ENCODE measurements at places on chromosomes 7 and 10. TPM values are rescaled to one million over a fixed set of nuclear protein-coding genes. Genes with fewer than 3 reads are reported as not detected.

Gene ING3
- 19.4 TPM for total RNA-seq

DNA sequence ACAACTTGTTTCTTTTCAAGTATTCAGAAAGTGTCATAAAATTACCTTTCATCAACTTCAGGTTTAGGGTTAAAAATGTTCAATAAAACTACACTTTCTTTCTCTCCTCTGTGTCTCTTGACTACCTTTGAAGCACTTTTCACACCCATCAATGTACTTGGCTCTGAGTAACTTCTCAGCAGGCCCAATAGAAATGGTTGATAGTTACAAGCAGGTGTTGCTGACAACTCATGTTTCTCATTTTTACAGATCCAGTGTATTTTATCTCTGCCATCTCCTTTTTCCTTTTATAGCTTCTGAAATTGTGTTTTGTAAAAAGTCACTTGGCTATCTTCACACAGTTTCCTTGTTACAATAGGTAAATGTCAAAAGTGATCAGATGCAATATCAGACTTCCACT lies 348.0 kb downstream of the PHTF2 start:
- no peak for DNase-seq

DNA sequence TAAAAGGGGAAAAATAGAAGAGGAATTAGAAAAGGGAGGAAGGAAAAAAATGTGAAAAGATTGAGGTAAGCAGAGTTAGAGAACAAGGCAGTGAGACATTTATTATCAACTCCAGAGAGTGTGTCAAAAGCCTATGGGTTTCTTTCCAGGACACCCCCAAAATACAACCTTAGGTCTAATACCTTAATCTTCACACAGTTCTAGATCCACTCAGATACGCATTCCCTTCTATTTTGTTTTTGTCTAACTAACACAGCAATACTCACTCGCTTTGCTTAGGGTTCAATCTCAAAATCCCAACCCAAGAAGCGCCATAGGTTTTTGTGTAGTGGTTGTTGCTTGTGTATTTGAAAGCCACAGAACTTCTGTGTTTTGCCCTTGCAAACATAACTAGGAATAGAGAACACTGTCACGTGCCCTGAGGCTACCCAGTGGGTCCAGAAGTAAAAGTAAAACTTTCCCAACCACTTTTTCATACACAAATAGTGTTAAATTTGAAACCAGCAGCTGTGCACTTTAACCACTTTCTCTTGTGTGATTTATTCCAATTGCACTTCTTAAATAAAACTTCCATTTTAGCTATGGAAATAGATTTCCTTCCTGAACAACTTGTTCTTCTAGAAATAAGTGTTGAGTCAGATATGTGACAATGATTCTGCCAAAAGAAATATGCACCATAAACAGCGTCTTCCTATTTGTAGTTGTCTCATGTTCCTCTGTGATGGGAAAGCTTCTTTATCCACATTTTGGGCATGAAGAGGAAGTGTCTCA lies 414.7 kb upstream of the GHITM start:
- peak; percentile 71 for DNase-seq

DNA sequence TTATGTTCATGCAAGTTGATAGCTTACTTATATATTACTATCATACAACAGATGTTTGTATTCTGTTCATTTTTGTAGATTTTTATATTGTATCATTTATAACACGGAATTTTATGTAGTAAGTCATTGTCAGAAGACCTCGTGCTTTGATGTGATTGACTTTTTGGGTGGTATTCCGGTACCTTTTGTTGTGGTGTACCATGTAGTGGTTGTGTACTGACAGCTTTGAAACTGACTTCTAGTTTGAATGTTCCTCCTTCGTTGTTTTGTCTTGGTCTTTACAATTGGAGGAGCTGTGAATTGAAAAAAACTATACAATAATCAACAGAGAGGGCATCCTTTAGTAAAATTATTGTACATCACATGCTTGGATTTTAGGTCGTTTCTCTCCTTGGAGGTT lies 61.5 kb downstream of the WAC start:
- no peak for DNase-seq

- no peak for DNase-seq
Measured at GRCh38 chr10:19668116-19668515, 148.1 kb upstream of the PLXDC2 start.

- DNase-seq: no peak
Measured at GRCh38 chr10:104345941-104346340, 7.7 kb upstream of the ITPRIP start.

Gene WEE2
- not detected for total RNA-seq

DNA sequence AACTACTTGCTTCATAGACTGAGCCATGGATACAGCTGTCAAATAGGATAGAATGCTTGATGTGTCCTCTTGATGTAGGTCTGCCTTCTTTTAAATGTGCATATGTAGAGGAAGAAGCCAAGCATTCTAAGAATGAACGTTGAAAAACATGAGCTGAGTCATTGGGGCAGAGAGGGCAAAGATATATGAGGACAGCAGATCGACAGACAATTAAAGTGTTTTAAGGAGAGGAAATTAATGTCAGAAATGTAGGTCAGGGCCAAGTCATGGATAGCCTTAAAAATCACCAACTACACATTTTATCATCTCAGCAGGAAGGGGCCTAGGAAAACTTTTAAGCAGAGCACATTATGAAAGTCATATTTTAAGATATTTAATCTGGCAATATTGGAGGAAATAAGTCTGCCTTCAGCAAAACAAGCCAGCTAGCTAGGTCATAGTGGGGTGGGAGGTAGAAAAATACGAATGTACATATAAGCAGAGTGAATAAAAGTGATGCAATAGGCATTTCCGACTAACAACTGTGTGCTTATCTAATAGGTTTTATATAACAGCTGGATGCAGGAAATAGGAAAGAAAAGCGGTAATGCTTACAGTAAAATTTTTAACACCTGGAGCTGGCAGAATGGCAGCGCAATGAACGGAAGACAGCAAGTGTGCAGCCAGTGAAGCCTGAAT lies 638.3 kb upstream of the TPK1 start:
- no peak for DNase-seq

Gene CYP17A1
- not detected for total RNA-seq

DNA sequence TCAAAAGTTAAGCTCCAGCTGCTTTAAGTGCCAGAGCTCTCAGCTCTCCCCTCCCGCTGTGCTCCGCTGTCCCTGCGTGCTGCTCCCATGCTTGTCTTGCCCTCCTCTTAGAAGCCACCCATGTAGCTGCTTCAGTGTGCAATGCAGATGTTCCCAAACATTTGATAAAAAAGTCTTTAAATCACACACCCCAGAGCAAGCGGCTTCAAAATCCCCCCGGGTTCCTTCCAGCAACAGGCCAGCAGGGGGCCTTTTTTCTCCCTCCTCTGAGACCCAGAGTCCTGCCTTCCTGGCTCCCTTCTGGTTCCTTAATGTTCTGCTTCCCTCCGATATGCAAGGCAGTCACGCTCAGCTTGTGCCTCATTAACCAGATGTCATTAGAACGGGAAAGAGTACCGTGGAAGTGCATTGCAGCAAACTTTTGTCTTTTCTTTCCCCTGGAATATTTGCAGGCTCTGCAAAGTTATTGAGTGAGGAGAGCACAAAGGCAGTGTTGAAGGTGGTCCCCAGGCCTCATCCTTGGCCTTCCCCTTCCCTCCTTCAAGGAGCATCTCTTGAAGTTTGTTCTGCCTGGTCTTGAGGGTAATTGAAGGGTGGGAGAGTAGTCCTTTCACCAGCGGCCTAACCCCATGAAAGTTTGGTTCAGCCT lies 25.5 kb downstream of the LDB3 start:
- peak; percentile 41 for DNase-seq

Gene PRKAR2B
- total RNA-seq: 39.8 TPM

DNA sequence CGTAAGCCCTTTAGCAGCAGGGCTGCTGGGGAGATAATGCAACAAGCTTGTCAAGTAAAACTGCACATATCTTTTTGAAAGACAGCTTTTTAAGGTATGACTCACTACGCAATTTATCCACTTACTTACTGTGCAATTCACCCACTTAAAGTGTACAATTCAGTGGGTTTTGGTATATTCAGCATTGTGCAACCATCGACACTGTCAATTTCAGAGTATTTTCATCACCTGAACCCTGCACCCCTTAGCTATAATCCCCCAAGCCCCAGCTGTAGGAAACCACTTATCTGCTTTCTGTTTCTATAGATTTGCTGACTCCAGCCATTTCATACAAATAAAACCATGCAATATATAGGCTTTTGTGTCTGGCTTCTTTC lies 168.0 kb downstream of the PTPN20 start:
- DNase-seq: no peak

Gene SEMA3A
- 1.7 TPM for total RNA-seq

Gene PCGF6
- total RNA-seq: 11.5 TPM

- DNase-seq: no peak
Measured at GRCh38 chr10:89555688-89556445, 20.5 kb upstream of the SLC16A12 start.

Gene MET
- 44.5 TPM for total RNA-seq

GRCh38 chr10:24973163-24973562 lies 20.8 kb upstream of the PRTFDC1 start:
- DNase-seq: no peak

Gene STAMBPL1
- 1.8 TPM for total RNA-seq

Gene SORCS1
- not detected for total RNA-seq

- no peak for DNase-seq
Measured at GRCh38 chr10:6191569-6191968, 11.2 kb upstream of the PFKFB3 start.

Gene GPNMB
- 0.33 TPM for total RNA-seq

Gene JCAD
- total RNA-seq: 79.7 TPM

DNA sequence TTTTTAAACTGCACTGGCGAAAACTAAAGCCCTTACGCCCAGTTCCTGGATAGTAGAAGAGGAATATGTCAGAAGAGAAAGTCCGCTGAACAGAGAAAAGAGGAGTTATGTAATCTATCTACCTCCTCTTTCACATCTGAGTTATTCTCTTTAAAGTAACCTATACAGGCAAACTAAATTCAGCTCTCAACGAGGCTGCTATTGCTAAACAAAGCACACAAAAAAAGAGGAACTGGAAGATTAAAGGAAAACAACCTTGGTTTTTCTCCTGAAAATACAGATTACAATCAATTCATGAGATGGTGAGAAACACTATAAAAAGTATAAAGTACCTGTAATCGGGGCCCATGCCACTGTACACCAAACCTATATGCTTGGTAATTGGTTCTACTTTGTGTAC lies 5.8 kb downstream of the PSMA2 start:
- DNase-seq: no peak

Gene NRG3
- 3.9 TPM for total RNA-seq

DNA sequence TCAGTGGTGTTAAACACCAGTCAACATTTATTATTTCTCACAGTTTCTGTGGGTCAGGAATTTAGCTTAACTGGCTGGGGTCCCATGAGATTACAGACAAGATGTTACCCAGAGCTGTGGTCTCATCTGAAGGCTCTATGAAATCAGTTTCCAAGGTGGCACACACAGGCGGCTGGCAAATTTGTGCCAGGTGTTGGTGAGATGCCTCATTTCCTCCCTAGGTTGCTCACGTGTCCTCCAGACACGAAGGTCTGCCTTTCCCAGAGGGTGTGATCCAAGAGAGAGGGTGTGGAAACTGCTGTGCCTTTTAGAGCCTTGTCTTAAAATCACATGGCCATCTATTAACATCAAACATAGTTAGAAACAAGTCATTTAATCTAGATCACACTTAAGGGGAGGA lies 209.0 kb downstream of the JCAD start:
- no peak for DNase-seq

GRCh38 chr10:79112881-79113431 lies 44.2 kb downstream of the ZMIZ1 start:
- peak; percentile 36 for DNase-seq

DNA sequence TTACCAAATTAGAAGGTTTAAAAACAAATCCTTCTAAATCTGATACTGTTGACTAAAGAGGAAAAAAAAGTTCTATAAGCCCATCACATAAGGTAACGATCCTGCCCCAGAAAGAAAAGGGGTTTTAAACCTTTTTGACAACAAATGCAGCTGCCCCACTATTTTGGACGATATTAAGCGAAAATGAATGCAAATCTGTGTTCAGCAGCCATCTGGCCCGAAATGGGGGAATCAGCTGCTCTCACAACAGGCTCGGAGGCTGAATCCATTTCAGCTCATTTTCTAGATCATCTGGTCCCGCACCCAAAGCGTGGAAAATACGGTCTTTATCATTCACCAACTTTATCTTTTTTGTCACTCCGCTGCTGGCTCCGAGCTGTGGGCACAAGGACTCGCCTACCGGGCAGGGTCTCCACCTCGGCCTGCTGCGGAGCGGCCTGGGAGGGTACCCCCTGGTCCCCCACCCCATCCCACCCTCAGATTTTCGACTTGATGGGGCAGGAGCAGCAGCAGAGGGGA lies 2.4 kb upstream of the EBF3 start:
- no peak for DNase-seq

DNA sequence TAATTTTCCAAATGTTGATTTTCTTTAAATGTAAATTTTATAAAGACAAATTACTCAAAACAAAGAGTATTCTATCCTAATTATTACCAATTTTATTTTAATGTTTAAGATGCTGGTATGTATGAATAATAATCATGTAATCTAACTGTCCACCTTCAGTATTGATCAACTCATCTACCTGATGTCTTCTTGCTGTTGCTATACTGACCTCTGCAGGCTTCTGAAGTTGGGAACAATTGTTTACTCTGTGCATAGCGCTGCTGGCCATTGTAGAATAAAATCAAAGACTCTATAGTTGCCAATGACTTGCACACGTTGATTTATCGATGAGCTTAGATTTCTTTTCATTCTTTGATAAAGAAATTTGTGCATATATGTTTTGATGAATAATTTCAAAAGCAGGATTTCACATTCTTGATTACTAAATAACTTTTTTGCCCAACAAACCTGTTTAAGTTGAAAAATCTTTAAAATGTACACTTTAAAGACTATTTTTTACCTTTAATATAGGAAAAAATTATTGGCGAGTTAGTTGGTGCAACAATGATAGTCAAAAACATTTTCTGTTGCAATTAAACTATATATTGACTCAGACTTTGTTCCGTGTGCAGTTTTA lies 282.3 kb downstream of the TFEC start:
- no peak for DNase-seq

DNA sequence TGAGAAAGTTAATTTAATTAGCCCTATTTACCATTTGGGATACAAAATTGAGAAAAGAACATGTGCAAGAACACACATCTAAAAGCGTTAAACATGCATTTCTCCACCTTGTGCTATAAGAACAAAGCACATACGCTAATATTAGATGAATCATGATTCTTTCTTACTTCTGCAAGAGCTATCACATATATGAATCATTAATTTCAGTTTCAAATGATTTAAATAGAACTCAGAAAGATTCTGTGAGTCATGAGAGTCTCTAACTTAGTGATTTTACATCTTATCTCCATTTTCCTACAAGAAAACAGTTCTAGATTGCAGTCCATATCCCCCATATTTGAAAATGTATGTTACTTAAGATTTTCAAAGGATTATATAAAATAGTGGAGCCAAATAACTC lies 173.9 kb downstream of the RNLS start:
- no peak for DNase-seq

Gene EPDR1
- 0.39 TPM for total RNA-seq
